ENCODE measurements at places on chromosomes 16 and 17. TPM values are rescaled to one million over a fixed set of nuclear protein-coding genes. Genes with fewer than 3 reads are reported as not detected.

Gene LDHD
- total RNA-seq = 1.8 TPM

Gene CD300E
- total RNA-seq = not detected

Gene TOM1L1
- 46.7 TPM for total RNA-seq

Gene ABHD15
- total RNA-seq = 12.2 TPM

Gene CDC6
- 23.2 TPM for total RNA-seq

Gene ST6GALNAC2
- 10.4 TPM for total RNA-seq

All from type B pancreatic cell (in vitro differentiated cells).